ENCODE measurements at places on chromosomes 16 and 17.
A peak's percentile ranks its signal among the peaks of the same experiment; 100 is the strongest.

DNA sequence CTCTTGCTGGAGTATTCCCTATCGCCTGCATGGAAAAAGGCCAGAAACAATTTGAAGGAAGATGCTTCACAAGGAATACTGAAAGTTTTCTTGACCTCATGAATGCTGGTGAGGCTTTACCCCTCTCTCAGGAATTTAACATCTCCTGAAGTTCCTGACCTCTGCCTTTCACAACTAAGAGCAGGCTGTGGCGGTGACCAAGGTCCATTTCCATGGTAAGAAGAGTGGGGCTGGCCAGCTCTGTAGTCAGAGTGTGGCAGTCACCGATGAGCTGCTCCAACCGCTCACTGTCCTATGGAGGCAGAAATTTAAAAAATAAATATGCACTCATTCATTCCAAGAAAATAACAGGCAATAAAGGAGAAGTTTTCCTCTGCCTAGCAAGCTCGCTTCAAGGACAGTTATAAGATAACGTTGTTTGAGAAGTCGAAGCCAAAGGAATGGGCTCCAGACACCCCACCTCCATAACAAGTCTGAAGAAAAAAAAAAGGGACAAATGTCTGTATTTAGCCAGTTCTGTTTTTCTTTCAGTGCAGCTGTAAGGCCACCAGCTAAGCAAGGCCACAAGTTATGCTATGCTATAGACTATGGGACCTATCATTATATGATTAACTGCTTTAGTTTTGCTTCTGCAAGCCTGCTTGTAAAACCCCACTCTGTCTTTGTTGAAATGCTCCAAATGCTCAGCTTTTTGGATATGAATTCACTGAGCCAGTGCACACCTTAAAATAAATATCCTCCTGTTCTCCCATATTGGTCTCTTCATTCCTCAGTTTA is 6.0 kb upstream of the CCL4L2 start:
- DNase-seq, result no peak

DNA sequence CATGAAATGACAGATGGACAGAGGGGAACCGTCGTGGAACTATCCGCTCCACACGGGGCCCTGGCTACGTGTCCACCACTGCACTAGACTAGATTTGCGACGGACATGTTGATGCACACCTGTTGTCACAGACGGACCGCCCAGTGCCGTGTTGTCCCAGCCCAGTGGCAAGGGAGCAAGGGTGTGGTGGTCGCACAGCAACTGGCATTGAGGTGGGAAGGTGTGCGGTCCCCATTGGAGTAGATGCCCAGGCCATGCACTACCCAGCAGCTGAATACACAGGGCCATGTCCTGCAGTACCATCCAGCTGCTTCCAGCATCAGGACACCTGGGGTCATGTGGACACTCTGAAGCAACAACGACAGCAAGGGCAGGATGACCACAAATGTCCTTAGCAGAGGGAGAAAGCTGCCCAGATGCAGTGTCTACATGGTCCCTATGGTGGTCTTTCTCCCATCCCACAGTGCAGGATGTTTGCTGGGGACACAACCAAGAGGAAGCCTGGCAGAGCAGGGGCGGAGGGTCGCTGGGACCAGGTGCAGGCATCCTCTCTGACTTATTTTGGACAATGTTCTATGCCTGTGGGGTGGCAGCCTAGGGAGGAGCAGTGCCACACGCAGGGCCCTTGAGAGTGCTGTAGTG is 8.8 kb downstream of the FOXF1 start:
- no peak for DNase-seq

GRCh38 chr17:77424585-77425344 is 284.0 kb downstream of the SEC14L1 start:
- no peak for DNase-seq

GRCh38 chr17:74641224-74641957 is 17.9 kb upstream of the CD300E start:
- DNase-seq, result no peak

DNA sequence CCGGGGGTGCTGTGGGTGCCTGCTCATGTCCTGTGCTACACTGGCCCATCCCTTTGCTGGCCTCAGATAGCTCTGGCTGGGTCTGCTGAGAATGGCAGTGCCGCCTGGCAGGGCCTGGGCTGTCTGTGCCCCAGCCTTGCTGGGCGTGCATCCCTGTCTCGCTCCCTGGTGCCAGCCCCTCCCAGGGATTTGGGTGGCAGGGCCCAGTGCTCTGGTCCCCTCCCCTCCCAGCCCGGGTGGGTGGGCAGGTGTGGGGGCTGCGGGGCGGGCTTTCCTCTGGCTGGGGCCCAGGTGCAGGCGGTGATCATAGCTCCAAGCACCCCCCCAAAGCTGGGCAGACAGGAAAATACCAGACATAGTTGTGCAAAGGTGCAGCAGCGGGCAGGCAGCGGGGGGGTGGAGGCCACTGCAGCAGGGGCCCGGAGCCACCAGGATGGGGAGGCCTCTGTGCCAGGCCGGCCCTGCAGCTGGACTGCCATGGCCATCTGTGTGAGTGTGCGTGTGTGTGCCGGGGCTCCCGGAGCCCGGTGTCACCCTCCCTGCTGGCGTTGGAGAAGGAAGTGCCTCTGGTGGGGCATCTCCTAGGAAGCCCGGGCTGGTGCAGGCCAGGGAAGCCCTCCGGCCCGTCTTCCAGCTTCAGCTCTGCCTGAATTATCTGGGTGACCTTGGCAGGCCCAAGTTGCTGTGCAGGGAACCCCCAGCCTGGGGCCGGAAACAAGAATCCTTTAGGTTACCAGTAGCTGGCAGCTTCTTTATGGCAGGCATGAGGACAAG is 7.4 kb downstream of the GLIS2 start:
- no peak for DNase-seq

GRCh38 chr17:55330344-55330933 is 65.7 kb downstream of the HLF start:
- no peak for DNase-seq

- DNase-seq, result no peak
These were observed 5.1 kb downstream of the PHAF1 start for GRCh38 chr16:67114793-67115192.

DNA sequence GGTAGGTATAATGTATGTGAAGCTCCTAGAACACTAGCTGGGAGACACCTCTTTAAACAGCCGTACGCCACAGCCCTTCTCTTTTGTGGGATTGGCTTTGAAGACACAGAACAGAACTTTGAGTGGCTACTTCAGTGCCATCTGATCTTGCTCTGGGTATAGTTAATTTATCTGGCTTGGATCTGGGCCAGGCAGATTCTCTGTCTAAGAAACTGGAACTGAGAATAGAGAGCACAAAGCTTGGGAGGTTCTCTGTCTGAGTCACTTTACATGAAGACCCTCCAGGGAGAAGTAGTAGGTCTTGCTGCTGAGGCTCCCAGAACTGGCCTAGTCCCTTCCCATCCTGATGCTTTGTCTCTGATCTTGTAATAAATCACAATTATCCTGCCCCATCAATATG is 721.0 kb upstream of the KIF2B start:
- no peak for DNase-seq

GRCh38 chr17:1852327-1852726 is 22.5 kb downstream of the RPA1 start:
- DNase-seq, result peak; percentile 14

GRCh38 chr17:55069983-55070529 is 101.5 kb downstream of the STXBP4 start:
- no peak for DNase-seq

DNA sequence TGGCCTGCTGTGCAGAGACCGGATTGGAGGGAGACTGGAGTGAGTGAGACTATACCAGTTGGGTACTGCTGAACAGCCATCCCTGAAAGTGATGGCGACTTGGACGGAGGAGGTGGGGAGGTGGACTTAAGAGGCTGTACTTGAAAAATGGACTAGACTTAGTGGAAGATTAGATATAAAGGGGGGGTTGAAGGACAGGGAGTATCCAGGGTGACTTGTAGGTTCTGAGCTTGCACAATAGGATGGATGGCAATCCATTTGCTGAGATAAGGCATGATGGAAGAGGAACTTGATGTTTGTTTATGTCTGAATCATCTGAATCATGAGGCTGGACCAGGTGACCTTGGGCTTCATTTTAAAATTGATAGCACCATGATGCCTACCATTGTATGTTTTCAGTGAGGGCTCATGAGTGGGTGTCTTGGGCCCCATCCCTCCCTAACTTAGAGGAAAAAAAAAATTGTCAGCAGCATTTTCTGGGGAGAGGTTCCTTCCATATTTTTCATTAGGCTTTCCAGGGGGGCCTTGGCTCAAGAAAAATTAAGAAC is 41.2 kb downstream of the PRKCA start:
- DNase-seq, result no peak

DNA sequence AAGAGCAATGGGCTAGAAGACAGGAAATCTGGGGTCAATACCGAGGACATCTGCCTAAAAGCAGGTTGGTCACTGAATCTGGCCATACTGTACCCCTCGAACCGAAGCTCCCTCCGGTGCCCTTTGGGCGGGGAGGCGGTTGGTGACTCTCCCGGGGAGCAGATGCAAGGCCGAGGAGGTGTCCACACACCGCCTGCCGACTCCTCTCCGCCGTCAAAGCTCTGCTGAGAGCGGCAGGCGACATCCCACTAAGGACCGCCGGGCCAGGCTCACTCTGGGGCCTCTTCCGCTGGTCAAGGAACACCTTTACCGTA is 458 bp downstream of the ZNF200 start:
- DNase-seq, result no peak

- no peak for DNase-seq
These were observed 35.1 kb downstream of the ZFPM1 start for GRCh38 chr16:88487920-88488851.

- no peak for DNase-seq
These were observed 6.2 kb downstream of the CHAD start for GRCh38 chr17:50462446-50462845.

- DNase-seq, result no peak
These were observed 1.4 kb downstream of the CMTM2 start for GRCh38 chr16:66580605-66581209.

- DNase-seq, result no peak
These were observed 110.7 kb upstream of the IRX3 start for GRCh38 chr16:54397190-54397835.

All from activated CD4-positive, alpha-beta T cell treated with anti-CD3 and anti-CD28 coated beads, Interleukin-10, Interleukin-2, amounts not matched to agents 100 ng/mL and 50 ng/mL, durations not matched to agents 16 hours and 8 hours (primary cell).